ENCODE measurements at places on chromosomes 1 and 21.
A peak's percentile ranks its signal among the peaks of the same experiment; 100 is the strongest.

DNA sequence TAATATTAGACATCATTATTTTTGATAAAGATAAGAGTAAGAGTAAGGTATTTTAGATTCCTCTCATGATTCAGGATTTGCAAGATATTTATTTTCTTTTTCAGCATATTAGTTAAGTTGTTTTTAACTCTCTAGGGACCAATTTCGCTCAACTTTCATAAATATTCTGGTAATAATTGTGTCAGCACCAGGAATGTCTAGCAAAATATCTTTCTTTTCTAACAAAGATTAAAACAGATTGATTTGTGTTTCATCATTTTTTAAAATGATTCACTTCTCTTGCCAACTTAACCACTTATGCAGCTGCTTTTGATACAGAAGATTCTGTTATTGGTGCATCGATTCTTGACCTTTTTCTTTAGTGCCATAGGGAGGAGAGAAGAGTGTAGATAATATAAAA lies 172.8 kb upstream of the PTGFR start:
- DNase-seq = no peak

GRCh38 chr1:12475947-12476346 lies 142.1 kb downstream of the DHRS3 start:
- no peak for DNase-seq

DNA sequence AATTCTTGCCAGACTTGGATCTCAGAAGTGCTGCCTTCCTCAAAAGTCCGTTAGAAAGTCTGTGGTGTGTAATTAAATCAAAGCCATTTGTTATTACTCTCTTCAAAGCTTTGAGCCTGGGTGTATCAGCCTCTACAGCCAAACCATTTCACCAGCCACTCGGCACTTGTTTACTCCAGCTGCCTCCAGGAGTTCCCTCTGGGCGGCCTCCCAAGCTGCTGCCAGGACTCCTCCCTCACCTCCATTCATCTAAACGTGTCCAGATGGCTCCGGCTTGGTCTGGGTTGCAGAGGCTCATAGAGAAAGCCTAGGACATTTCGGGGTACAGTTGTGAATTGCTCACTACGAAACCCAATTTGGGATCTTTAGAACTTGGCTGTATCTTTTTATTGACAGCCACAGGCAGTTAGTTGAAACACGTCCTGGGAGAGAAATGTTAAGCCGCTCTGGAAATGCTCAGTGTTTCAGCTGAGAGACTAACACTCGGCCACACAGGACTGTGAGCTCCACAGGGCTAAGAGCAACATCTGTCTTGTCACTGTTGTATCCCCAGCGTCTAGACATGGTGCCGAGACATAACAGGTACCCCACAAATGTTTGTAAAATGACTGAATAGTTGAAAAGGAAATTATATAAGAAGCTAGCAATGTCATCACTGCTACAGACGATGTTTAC lies 116.9 kb upstream of the NGF start:
- no peak for DNase-seq

DNA sequence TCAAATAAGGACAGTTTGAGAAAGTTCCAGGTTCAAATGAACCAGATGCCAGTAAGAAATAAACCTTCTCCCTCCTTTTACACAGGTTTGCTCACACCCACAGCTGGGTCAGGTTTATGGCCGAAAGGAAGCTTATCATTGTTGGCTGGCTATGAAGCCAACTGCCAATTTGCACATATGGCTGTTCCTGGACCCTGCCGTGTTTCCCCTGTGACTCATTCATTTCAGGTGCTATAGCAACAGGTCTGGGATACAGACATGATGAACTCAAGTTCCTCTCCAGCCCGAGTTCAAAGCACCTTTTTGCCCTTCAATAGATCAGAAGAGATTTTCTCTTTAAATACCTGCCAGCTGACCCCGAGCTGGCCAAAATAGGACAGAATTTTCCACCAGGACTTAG lies 134.4 kb upstream of the SMYD2 start:
- DNase-seq = no peak

GRCh38 chr1:219817914-219818313 lies 110.4 kb downstream of the SLC30A10 start:
- DNase-seq = no peak

DNA sequence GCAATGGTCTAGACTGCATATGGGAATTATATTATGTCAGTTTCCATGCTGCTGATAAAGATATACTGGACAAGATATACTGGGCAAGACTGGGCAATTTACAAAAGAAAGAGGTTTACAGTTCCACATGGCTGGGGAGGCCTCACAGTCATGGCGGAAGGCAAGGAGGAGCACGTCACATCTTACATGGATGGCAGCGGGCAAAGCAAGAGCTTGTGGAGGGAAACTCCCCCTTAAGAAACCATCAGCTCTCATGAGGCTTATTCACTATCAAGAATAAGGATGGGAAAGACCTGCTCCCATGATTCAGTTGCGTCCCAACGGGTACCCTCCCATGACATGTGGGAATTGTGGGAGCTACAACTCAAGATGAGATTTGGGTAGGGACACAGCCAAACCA lies 21.2 kb downstream of the CCT8 start:
- no peak for DNase-seq

DNA sequence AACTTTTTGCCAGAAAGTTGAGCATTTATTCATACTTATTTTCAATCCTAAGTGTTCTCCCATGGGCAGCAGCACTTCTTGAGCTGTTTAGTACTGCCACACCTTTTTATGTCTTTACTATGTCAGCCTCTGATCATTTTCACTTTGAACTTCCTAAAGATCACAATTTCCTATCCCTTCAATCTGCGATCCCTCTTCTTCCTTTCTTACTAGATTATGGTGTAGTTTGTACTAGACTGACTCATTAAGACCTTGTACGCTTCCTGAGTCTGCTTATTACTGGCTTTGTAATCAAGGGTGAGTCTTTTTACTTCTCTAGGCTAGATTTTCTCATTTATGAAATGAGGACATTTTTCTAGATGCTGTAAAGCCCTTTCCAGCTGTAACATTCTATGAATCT lies 55.1 kb downstream of the LRIG2 start:
- DNase-seq = no peak

- DNase-seq = no peak
These were observed 981 bp upstream of the KIAA1614 start for GRCh38 chr1:180911640-180912191.

- DNase-seq = peak; percentile 30
These were observed 1.3 kb downstream of the CDC42BPA start for GRCh38 chr1:227317011-227317451.

GRCh38 chr1:18426580-18426979 lies 54.1 kb upstream of the KLHDC7A start:
- DNase-seq = no peak

GRCh38 chr1:159960721-159961381 lies 6.8 kb upstream of the SLAMF9 start:
- DNase-seq = no peak

DNA sequence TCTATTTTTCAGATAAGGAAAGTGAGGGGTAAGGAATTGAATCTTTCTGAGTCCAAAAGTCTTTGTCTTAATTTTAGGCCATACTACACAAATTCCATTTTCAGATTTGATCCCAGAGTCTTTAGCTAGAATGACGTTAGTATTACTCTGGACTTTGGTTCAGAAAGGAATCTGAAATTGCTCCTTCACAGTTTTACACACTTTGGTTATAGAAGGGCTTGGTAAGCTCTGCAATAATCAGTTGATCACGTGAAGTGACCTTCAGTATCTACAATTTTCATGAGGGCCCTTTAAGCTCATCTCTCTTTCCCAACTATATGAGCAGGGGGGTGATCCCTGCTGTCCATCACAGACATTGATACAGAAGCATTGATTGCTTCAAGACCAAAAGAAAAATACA lies 103.4 kb upstream of the ESRRG start:
- DNase-seq = no peak

DNA sequence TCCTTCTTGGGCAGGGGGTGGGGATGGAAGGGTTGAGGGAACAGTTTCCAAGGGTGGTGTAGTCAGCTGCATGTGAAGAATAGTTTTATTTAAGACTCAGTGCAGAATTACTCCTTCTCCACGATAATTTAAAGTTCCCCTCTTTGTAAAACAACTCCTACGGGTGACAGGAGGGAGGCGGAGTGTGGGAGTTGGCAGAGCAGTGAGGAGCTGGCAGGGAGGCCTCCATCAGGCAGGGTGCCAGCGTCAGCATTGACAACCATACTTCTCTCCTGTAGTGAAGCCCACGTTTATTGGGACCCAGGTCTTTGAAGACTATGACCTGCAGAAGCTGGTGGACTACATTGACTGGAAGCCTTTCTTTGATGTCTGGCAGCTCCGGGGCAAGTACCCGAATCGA lies 93.8 kb downstream of the MTR start:
- no peak for DNase-seq

GRCh38 chr21:37562920-37563640 lies 196.5 kb downstream of the DYRK1A start:
- DNase-seq = no peak

DNA sequence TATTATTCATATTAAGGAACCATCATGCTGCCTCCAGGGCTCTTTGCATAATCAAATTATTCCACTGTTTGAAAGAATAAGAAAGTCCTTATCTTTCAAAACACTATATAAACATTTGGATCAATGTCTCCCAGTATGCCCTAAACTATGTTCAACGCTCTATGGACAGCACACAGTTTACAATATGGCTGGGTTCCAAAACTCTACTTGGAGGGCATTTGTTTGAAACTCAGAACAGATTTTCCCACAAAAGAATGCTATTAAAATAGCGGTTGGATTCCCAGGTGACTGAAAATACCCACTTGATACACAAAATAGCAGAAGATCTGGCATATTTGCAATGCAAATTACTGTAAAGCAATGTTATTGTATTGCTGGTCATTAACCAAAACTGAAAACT lies 3.2 kb downstream of the HAO2 start:
- DNase-seq = no peak

DNA sequence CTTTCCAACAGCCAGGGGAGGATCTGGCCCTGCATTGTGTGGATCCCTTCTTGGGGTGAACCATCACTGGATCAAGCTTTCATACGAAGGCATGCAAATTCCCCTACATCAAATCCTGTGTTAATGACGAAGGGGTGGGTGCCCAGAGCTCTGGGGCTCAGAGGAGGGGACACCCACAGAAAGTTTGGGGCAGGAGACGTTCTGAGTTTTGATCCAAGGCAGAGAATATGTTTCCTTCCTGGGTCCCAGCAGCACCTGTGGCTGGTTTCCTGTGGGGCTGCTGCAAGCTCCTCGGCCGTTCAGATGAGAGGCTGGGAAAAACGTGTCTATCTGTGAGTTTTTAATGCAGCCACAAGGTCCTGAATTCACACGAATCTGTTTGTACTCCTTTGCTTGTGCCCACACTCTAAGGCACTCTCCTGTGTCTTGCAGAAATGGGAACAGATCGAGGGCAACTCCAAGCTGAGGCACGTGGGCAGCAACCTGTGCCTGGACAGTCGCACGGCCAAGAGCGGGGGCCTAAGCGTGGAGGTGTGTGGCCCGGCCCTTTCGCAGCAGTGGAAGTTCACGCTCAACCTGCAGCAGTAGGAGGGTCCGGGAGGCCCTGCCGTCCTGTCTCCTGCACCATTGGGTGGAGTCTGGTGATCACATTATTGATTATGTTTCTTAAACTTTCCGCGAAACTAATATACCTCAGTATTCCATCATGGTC lies 147.1 kb downstream of the PGBD5 start:
- no peak for DNase-seq

DNA sequence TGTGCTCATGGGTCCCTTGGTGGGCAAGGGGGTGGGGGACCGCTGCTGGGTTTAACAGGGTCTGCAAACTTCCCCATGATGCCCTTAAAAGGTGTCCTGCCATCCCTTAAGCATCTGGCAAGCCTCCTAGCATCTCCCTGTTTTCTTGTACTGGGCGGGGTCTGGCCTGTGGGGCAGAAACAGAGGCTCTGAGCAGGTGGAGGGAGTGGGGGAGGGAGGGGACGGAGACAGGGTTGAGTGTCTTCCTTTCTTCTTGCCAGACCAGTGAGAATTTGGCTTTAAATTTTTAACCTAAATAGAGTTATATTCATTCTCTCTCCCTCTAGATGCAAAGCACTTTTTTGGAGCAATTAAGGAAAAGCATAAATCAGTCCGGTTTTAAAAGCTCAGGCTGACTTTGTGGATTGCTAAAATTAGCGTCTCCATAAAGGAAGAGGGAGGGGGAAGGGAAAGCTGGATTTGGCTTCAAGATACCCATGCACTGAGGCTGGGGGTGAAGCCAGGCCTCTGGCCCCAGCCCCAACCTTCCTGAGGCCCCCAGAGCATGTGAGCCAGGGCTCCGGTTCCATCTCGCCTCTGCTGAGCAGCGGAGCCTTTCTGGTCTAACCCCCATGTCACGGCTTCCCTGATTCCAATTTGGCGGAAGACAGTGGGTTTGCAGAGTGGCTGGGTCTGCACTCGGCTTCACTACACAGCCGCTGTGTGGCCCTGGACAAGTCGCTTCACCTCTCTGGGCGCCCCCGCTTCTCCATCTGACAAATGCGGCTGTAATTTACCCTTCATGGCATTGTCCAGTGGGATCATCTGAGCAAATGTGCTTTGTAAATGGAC lies 25.3 kb downstream of the IGSF21 start:
- DNase-seq = no peak
